Stimulated activated CD8-positive, alpha-beta memory T cell treated with anti-CD3 and anti-CD28 coated beads, Interleukin-7, amount 100 ng/mL, for 1 hour (primary cell): ENCODE measurements at places on chromosomes 7 and 10.

- DNase-seq = no peak
Observed at GRCh38 chr7:1666823-1667565, 3.1 kb upstream of the ELFN1 start.

- DNase-seq = no peak
Observed at GRCh38 chr10:79292891-79293746, 54.1 kb upstream of the PPIF start.

DNA sequence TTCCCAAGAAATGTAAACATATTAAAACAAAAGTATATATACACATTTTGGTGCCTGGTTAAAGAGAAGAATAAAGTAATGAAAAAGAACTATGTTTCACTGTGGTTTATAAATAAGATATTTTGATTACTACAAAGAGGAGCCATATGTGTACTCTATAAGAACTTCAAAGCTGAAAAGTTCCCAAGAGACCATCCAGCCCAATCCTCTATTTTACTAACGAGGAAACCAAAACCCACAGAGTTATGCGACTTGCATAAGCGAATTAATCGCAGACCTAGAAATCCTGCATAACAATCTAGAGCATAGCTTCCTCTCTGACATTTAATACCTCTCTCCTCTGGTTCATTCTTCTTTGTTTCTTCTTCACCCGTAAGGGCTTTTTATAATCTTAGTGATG lies 937.1 kb downstream of the CNTNAP2 start:
- no peak for DNase-seq

DNA sequence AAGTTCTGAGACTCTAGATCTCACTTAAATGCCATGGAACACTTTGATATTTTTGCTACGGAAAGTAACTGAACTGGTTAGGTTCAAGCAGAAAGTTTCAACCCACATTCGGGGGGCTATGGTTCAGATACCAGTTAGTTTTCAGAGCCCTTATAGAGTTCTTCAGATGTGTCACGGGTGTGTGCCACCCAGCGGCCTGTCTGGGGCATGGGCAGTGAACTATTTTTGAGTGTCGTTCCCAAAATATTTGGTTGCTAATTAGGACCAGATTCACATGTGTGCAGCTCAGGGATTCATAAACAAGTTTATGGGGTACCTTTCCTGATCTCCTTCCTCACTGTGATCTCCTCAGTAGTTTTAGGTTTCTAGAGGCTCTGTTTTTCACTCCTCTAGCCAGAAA lies 271.9 kb downstream of the C7orf25 start:
- DNase-seq = no peak
